ENCODE measurements at places on chromosomes 16 and 17. TPM values are rescaled to one million over a fixed set of nuclear protein-coding genes. Genes with fewer than 3 reads are reported as not detected.

The PYDC1 gene
- not detected for total RNA-seq

The PIMREG gene
- total RNA-seq: 0.13 TPM

The RAP1GAP2 gene
- 15.0 TPM for total RNA-seq

The NSF gene
- 21.9 TPM for total RNA-seq

The CHD9NB gene
- total RNA-seq: 2.0 TPM

The GP1BA gene
- total RNA-seq: not detected

The CES4A gene
- total RNA-seq: 1.1 TPM

The CALB2 gene
- total RNA-seq: 2.2 TPM

The CDK3 gene
- total RNA-seq: 1.3 TPM

The SLC47A2 gene
- 0.79 TPM for total RNA-seq

The CD300LG gene
- total RNA-seq: not detected

The TNK1 gene
- 11.8 TPM for total RNA-seq

The PLD2 gene
- 20.0 TPM for total RNA-seq

The CMTM2 gene
- total RNA-seq: not detected

The ST6GALNAC2 gene
- total RNA-seq: 64.4 TPM

The SOST gene
- not detected for total RNA-seq

The TMEM114 gene
- total RNA-seq: not detected

The CLEC19A gene
- not detected for total RNA-seq

The KCTD19 gene
- not detected for total RNA-seq

The TPSD1 gene
- not detected for total RNA-seq

The EFCAB3 gene
- not detected for total RNA-seq

The CBFA2T3 gene
- total RNA-seq: 0.26 TPM

The ARL17B gene
- 1.5 TPM for total RNA-seq

The DOC2A gene
- not detected for total RNA-seq

The KRT23 gene
- total RNA-seq: 12.9 TPM

The ZNF48 gene
- total RNA-seq: 11.4 TPM

The UTS2R gene
- total RNA-seq: not detected

The C16orf54 gene
- total RNA-seq: not detected

The CD300E gene
- not detected for total RNA-seq

Measured in bronchial epithelial cell (primary cell).